ENCODE measurements at places on chromosomes 12 and 14.

GRCh38 chr14:52792097-52792415 lies 649 bp upstream of the GNPNAT1 start:
- no peak for DNase-seq

- DNase-seq, result peak; percentile 16
These were observed 13.9 kb downstream of the SYT1 start for GRCh38 chr12:78878459-78878858.

- DNase-seq, result peak; percentile 43
These were observed 169.7 kb upstream of the G2E3 start for GRCh38 chr14:30389134-30389876.

GRCh38 chr12:68089101-68089500 lies 70.4 kb downstream of the IFNG start:
- DNase-seq, result no peak

DNA sequence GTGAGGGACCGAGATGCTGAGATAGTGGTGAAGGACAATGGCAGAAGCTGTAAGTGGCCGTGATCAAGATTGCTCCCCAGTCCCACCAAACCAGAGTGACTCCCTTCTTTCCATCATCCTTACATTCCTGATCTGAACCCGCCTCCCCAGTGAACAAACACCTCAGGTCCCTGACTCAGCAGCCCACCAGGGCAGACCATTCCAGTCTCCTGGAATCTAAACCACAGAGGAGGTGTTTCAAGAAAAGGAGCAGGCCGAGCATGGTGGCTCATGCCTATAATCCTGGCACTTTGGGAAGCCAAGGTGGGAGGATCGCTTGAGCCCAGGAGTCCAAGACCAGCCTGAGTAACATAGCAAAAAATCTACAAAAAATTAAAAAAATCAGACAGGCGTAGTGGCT lies 6.6 kb downstream of the ERBB3 start:
- DNase-seq, result no peak

- DNase-seq, result peak; percentile 7
These were observed 97.9 kb upstream of the NUDT4 start for GRCh38 chr12:93279565-93280412.

GRCh38 chr12:53279283-53279869 lies 11.3 kb downstream of the ESPL1 start:
- DNase-seq, result no peak

GRCh38 chr14:65774041-65774440 lies 361.5 kb downstream of the FUT8 start:
- no peak for DNase-seq

GRCh38 chr14:94675036-94675435 lies 62.8 kb downstream of the SERPINA3 start:
- DNase-seq, result no peak

DNA sequence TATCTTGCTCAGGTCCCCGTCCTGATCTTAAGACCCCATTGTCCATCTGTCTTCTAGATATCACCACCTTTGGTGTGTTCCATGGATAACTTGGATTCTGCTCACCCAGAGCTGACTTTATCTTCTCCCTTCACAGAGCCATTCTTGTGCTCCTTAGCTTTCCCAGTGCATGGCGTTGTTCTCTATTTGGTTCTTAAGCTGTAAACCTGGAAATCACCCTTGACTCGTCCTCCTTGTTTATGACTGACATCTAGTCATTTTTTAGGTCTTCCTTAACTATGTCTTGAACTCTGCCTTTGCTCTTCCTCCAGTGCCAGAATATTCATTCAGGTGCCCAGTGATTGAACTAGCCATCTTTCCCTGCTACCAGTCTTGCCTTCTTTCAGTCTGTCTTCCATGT lies 11.7 kb downstream of the STK38L start:
- no peak for DNase-seq

DNA sequence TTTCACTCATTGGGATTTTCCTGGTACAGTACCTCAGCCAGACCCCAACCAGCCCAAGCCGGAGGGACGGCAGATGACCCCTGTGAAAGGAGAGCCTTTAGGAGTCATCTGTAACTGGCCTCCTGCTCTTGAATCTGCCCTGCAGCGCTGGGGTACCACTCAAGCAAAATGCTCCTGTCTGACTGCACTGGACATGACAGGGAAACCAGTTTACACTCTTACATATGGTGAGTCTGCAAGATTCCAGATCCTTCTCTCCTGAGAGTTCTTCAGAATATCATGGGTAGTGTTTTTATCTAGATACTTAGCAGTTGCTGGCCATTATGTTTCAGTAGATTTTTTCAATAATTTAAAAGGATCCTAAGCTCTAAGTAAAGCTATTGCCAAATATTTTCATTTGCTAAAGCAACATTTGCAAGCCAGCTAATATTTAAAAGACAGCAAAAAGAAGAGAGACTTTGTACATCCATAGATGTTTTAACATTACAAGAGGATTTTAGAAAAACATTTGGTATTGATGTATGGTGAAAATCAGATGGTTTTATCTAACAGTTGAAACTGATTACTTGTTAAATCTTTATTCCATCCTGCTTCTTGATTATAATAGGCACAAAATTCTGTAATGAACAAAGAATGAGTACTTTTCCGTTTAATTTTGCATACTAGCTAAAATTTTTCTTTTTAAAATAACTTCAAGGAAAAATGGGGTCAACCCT lies 85.1 kb upstream of the ATF1 start:
- no peak for DNase-seq

- DNase-seq, result no peak
These were observed 10.1 kb upstream of the PITPNM2 start for GRCh38 chr12:123160801-123161487.

DNA sequence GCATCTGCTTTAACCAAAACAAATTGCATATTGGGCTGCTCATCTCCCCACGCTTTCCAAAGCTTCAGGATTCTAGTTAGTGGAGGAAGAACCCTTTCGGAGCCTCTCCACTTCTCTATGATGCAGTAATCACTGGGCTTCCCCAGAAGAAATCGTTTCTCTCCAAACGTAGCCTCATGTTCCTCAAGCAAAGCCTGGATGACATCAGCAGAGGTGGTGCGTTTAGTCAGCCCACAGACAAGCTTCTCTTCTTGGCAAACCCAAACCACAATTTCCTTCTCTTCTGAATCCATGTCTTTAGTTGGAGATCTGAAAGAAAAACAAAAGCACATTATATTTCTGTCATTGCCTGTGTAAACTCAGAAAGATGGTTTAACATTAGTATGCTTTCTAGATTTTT lies 30.6 kb downstream of the RASSF9 start:
- DNase-seq, result no peak

DNA sequence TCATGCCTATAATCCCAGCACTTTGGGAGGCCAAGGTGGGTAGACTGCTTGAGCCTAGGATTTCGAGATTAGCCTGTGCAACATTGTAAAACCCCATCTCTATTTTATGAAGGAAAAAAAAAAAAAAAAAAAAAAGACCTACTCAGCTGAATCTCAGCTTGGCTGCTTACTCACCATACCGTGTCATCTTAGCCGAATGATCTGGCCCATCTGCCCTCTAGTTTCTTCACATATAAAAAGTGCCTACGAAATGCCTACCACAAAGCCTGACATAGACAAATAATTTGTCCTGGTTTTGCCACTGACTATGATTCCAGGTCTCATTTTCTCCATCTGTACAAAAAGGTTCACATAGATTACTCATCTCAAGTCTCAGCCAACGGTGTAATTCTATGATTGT lies 10.1 kb downstream of the DIABLO start:
- no peak for DNase-seq

- no peak for DNase-seq
These were observed 7.8 kb downstream of the IRAK3 start for GRCh38 chr12:66196806-66197205.

GRCh38 chr14:77961847-77962580 lies 162.1 kb downstream of the ADCK1 start:
- DNase-seq, result peak; percentile 23

GRCh38 chr12:126545411-126545810 lies 1480.2 kb downstream of the AACS start:
- DNase-seq, result peak; percentile 9

GRCh38 chr12:237026-237815 lies 23.3 kb upstream of the SLC6A12 start:
- DNase-seq, result no peak

- DNase-seq, result no peak
These were observed 124.5 kb downstream of the KSR2 start for GRCh38 chr12:117844114-117844830.

DNA sequence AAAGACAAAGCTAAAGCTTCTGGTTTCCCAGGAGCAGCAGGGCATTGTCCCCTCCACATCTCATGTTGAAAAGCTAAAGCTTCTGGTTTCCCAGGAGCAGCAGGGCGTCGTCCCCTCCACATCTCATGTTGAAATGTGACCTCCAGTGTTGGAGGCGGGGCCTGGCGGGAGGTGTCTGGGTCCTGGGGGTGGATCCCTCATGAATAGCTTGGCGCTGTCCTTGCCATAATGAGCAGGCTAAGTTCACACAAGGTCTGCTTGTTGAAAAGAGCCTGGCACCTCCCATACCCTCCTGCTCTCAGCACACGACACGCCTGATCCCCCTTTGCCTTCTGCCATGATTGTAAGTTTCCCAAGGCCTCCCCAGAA lies 123.7 kb downstream of the PIWIL1 start:
- DNase-seq, result no peak

GRCh38 chr12:131948166-131948712 lies 1.5 kb upstream of the EP400 start:
- DNase-seq, result no peak

DNA sequence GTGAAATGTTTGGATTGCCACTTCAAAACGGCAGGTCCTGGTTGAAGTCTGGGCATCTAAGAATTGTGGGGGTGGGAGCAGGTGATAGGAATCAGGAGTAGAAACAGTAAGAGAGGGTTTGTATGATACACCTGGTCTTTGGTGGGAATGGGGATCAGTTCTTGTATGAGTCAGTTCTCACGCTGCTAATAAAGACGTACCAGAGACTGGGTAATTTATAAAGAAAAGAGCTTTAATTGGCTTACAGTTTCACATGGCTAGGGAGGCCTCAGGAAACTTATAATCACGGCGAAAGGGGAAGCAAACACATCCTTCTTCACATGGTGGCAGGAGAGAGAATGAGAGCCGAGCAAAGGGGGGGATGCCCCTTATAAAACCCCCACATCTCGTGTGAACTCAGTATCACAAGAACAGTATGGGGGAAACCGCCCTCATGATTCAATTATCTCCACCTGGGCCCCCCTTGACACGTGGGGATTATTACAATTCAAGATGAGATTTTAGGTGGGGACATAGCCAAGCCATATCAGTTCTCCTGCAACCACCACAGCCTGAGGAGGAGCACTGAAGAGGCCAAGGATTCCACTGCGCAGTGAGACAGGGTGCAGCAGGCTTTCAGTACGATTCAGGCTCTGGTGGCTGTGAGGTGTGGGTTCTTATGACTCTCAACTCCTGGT lies 52.1 kb downstream of the DRAM1 start:
- no peak for DNase-seq

DNA sequence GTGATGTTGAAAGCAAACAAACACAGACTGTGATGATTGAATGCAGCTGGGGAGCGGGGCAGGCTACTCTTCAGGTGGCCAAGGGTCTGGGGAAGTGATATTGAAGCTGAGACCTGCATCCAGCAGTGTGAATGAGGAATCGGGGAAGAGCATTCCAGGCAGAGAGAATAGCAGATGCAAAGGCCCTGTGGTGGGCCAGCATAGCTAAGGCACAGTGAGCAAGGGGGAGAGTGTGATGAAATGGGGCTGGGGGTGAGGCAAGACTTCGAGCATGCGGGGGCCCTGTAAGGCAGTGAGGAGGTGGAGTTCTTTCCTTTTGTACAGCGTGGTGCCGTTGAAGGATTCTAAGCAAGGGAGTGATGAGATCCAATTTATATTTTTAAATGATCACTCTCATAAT lies 77.4 kb downstream of the KCNK13 start:
- DNase-seq, result no peak

- DNase-seq, result no peak
These were observed 211.0 kb upstream of the GARIN6 start for GRCh38 chr12:99436584-99436983.

DNA sequence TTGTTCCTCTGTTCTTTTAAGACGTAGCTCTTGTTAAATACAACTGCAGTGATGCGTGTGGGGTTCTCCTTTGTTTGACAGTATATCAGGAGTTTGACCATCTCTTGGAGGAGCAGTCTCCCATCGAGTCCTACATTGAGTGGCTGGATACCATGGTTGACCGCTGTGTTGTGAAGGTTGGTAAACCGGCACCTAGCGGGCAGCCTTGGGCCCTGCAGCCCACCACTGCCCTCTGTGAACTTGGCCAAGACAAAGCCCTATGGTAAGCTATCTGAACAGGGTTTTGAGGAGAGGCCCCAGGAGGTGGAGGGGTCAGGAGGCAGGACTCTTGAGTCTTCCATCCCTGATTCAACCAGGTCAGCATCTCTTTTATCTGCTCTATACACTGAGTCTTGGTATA lies 54.6 kb upstream of the RIC8B start:
- DNase-seq, result no peak
